ENCODE measurements at places on chromosomes 11 and 22.

- DNase-seq, result no peak
Observed at GRCh38 chr11:68373189-68373814, 60.9 kb downstream of the LRP5 start.

DNA sequence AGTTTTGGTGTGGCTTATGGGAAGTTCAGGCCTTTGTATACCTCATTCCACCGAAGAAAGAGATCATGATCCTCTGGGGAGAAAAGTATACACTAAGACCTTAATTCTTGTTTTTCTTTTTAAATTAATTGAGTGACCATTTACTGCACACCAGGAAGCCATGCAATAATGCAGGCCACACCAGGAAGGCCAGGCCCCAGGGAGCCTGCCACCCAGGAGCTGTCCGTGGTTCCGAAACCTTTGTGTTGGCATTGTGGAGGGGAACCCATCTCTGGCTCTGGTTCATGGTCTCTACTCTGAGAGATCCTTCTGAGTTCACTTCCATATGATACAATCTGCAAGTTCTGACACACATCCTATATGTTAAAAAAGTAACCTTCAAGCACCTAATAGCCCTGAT lies 291.8 kb downstream of the MIAT start:
- DNase-seq, result no peak

GRCh38 chr11:114889594-114890011 lies 211.3 kb downstream of the NXPE2 start:
- DNase-seq, result no peak

GRCh38 chr22:40955571-40955970 lies 4.4 kb downstream of the RBX1 start:
- no peak for DNase-seq

- no peak for DNase-seq
Observed at GRCh38 chr11:133476570-133477250, 55.6 kb downstream of the OPCML start.

- no peak for DNase-seq
Observed at GRCh38 chr11:95723361-95723942, 66.1 kb downstream of the FAM76B start.

- no peak for DNase-seq
Observed at GRCh38 chr11:102989379-102990047, 34.0 kb upstream of the MMP13 start.

All from upper lobe of right lung (tissue), 1 donor.